ENCODE measurements at places on chromosomes 11 and 22.
A peak's percentile ranks its signal among the peaks of the same experiment; 100 is the strongest.

GRCh38 chr11:6480299-6480914 is 724 bp downstream of the ARFIP2 start:
- no peak for DNase-seq

DNA sequence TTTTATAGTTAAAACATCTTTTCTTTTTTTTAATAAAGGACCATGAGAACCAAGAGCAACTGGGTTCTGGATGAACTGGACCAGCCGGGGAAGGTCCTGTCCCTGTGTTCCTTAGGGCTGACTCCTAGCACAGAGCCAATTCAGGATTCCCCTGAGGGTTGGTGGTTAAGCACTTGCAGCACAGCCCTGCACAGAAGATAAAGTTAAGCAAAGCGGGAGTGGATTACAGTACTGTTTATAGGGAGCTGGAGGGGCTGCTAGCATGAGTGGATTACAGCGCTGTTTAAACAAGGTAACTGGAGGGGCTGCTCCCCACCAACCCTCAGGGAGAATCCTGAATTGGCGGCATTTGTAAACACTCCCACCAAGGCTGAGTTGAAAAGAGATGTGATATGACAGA is 90.6 kb downstream of the CELSR1 start:
- no peak for DNase-seq

DNA sequence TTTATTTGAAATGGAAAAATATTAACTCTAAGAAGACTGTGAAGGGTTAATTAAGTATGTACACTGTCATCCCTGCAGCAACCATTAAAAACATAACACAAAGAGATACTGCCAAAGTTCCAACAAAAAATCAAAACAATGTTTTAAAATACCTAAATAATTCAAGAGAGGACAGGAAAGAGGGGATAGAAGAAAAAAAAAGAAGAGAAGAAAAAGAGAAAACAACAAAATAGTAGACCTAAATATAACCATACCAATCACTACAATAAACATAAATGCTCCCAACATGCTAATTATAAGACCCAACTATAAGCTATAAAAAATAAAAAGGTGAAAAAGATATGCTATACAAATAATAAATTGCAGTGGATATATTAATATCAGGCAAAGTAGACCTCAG is 20.1 kb downstream of the GNB1L start:
- DNase-seq, result no peak

- DNase-seq, result no peak
Observed at GRCh38 chr11:5247472-5248192, 2.0 kb downstream of the HBG1 start.

DNA sequence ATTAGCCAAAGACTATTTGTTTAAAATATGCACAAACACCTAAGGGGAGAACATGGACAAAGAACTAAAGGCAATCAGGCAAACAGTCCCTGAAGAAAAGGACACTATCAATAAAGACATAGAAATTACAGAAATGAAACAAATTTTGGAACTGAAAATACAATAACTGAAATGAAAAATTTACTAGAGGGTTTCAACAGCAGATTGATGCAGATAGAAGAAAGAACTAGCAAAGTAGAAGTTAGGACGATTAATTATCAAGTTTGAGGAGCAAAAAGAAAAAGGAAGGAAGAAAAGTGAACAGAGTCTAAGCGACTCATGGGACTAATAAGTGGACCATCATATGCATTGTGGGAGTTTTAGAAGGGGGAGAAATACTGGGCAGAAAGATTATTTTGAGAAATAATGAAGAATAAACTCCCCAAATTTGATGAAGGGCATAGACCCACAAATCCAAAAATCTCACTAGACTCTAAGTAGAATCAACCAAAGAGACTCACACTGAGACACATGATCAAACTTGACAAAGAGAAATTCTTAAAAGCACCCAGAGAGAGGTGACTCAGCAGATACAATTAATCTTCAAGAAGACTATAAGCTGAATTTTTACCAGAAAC is 62.9 kb downstream of the JAM3 start:
- DNase-seq, result no peak

GRCh38 chr11:114159802-114160632 is 100.5 kb downstream of the ZBTB16 start:
- peak; percentile 97 for DNase-seq

Measured in right renal pelvis (tissue), 4 donors.